ENCODE measurements at places on chromosomes 3 and 15. TPM values are rescaled to one million over a fixed set of nuclear protein-coding genes. Genes with fewer than 3 reads are reported as not detected.

Gene WDR76
- 17.2 TPM for total RNA-seq

Gene GABRR3
- total RNA-seq: not detected

Gene CPA3
- not detected for total RNA-seq

Gene SLC49A4
- 7.1 TPM for total RNA-seq

Gene GOLGA6A
- 0.17 TPM for total RNA-seq

Gene EPB42
- total RNA-seq: not detected

Gene EBLN2
- 10.2 TPM for total RNA-seq

Gene AQP9
- 0.32 TPM for total RNA-seq

Data from CD4-positive, alpha-beta memory T cell (primary cell).